ENCODE measurements at places on chromosomes 12 and 14.

GRCh38 chr14:41349289-41349910 is 257.3 kb upstream of the LRFN5 start:
- DNase-seq = no peak

GRCh38 chr14:73752297-73752992 is 38.3 kb upstream of the PNMA1 start:
- no peak for DNase-seq

DNA sequence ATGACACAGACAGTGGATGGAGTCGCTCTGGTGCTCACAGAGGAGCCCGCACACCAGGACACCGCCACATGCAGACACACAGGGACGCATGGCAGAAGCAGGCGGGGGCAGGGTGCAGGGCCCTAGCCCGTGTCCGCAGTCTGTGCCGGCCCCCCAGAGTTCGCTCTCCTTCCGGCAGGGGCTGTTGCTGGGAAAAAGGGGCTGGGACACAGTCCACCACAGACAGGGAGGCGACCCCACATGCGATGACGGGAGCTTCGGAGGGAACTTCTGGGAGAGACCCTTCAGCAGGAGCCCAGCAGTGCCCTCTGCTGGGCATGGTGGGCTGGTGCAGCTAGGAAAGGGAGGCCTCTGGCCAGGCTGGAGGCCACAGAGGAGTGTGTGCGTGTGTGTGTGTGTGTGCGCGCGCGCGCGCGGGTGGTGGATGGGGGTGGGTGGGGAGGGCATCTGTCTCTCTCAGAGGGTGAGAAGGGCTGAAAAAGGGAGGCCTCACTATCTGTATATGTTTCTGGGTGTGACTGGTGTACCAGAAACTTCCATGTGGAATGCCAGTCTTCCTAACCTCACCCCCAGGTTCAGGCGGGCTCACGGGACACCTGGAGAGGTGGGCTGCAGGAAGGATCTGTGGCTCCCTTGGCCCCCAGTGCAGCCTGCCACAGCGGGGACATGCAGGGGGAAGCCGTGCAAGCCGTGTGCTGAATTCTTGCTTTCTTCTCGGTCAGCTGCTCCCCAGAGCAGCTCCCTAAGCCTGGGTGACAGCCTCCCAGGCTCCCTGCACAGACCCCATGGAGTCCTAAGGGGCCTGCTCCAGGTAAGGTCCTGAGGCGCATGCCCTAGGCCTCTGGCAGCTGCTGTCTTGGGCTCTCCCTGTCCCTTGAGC is 60.7 kb downstream of the PLEKHG3 start:
- DNase-seq = peak; percentile 51

- DNase-seq = no peak
Observed at GRCh38 chr12:22406627-22407026, 72.1 kb upstream of the ST8SIA1 start.

GRCh38 chr14:71529848-71530247 is 402.4 kb upstream of the RGS6 start:
- DNase-seq = no peak

DNA sequence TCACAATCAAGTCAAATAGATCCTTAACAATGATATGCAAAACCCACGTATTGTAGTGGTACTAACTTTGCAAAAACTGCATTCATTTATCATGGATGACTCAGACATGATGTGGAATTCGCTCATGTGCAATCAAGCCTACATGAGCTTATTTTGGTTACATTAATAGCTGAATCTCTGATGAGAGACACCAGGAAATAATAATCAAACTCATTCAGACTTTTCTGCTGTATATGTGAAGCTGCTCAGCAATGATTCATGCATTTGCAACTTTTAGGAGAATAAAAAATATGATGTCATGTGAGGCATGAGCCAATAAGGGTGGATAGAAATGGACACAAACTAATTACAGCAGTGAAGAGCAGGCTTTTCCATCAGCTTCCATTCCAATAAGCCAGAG is 1075.8 kb upstream of the TMEM132C start:
- DNase-seq = no peak

- no peak for DNase-seq
Observed at GRCh38 chr12:131077931-131078391, 124.3 kb downstream of the ADGRD1 start.

DNA sequence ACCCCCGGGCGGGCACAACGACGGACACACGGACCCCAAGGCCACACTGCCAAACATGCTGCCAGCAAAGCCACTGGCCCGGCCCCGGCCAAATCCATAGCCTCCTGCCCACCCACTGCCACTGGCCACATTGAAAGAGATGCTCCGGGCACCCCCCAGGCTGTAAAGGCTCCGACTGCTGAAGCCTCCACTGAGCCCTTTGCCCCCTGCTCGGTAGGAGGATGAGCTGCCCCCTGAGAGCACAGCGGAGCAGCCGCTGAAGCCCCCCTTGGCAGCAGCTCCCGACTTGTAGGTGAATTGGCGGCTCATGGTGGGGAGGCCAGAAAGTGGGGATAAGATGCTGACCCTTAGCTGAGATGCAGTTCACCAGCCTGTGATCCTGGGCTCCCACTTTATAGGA is at the start of gene KRT73:
Gene KRT73 (minus strand): TSS at position 344 of the 400 bp plus-strand sequence. CDS start 35 bp downstream, at position 309.
- no peak for DNase-seq

GRCh38 chr14:72783741-72784140 is 110.2 kb downstream of the DPF3 start:
- DNase-seq = no peak

DNA sequence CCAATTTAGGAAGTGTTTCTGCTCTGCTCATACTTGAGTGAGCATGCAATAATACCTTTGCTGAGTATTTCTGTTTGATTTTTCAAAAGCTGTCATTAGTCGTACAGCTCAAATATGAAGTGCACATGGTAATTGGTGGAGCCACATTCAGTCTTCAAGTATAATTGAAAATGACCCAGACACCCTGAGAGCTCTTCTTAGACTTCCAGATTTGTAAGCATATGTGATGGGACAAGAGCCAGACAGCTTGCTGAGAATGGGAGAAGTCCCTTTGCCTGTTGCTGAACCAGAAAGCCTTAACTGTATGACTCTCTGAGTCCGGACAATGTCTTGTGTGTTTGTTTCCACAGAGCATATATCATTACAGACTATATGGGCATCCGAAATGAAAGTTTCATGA is 307.3 kb downstream of the TMEM117 start:
- DNase-seq = no peak

GRCh38 chr12:117444781-117445180 is 83.4 kb upstream of the NOS1 start:
- DNase-seq = no peak

DNA sequence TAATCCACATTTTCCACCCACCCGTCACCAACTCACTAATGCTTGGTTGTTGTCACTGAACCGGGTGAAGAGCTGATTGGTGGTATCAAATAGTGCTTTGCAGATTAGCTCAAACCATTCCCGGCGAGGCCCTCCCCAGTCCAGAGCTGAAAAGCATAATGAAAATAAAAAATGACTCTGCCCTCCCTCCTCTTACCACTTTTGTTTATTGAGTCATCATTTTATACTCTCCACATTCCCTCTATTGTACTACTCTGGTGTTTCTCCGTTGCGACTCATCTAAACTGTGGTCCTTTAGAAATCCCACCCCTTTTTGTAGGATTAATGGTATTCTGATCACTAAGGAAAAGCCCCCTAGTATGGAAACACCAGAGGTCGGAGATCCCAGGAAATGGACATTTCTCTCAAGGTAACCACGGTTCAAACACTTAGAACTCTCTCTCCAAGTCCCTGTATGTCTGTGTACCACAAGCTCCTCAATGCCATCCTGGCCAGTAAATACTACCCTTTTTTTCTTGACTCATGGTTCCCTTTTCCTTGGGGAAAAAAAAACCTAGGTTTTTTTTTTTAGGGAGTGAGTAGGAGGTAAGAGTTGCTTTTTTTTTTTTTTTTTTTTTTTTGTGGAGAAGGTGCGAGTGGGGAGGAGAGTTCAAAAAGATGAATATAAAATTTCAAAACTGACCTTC is 42.0 kb downstream of the AREL1 start:
- DNase-seq = no peak

GRCh38 chr14:57897144-57897748 is 31.4 kb upstream of the SLC35F4 start:
- no peak for DNase-seq

DNA sequence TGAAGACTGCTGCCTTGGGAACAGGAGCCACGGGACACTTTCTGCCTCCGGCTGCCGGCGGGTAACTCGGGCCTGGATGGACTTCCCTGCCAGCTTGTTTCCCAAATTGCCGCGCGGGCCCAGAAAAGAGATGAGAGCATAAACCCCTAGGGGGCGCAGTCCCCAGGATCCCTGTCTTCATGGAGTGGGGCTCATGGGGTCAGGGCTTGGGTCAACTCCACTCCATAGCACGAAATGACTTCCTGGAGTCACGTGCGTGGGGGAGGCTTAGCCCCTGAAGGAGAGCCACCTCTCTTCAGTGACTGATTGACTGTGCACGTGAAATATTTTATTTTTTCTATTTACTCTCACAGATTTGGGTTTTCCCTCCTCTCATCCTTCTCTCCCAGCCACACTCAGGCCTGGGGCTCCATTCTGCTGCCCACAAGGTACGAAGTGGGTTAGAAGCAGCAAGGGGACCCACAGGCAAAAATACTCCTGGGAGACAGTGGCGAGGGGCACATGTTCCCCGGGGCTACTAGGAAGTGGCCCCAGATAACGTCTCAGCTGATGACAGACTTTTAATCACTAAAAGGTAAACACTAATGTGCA is 10.0 kb downstream of the PGF start:
- DNase-seq = no peak

GRCh38 chr12:45269412-45269751 is 53.5 kb downstream of the ANO6 start:
- DNase-seq = no peak

- no peak for DNase-seq
Observed at GRCh38 chr12:54549774-54550451, 512 bp downstream of the PDE1B start.

DNA sequence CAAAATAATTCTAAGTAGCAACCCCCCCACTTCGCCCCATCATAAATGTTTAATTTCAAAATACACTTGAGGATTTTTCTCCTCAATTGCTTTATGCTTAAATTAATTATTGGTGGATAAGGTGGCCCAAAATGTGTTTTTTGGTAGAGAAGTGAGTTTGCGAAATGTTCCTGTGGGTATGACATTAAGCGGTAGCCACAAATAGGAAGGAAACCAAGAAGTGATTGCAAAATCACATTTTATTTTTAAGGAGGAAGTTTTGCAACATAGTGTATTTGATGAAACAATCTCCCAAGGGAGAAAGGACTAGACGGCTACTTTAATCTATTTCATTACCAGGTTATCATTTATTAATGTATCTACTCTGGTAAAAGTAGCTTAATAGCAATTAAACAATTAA is 25.5 kb downstream of the SLC25A3 start:
- no peak for DNase-seq

Measured in NCI-H2081 treated with DMSO at 0.1 percent for 48 hours (cell line).